ENCODE measurements at places on chromosomes 2 and 18. TPM values are rescaled to one million over a fixed set of nuclear protein-coding genes. Genes with fewer than 3 reads are reported as not detected.

STAM2 gene
- total RNA-seq, result 20.1 TPM

TEKT4 gene
- total RNA-seq, result not detected

TRAPPC12 gene
- 65.0 TPM for total RNA-seq

PLCL1 gene
- 0.17 TPM for total RNA-seq

RETREG2 gene
- 41.9 TPM for total RNA-seq

APLF gene
- total RNA-seq, result 2.2 TPM

CPS1 gene
- 18.5 TPM for total RNA-seq

LCT gene
- total RNA-seq, result not detected

POTEC gene
- total RNA-seq, result not detected

CFAP221 gene
- not detected for total RNA-seq

RNPEPL1 gene
- total RNA-seq, result 27.5 TPM

AQP12B gene
- total RNA-seq, result not detected
